Heart left ventricle (tissue), 16 donors: ENCODE measurements at places on chromosomes 16 and 17.

DNA sequence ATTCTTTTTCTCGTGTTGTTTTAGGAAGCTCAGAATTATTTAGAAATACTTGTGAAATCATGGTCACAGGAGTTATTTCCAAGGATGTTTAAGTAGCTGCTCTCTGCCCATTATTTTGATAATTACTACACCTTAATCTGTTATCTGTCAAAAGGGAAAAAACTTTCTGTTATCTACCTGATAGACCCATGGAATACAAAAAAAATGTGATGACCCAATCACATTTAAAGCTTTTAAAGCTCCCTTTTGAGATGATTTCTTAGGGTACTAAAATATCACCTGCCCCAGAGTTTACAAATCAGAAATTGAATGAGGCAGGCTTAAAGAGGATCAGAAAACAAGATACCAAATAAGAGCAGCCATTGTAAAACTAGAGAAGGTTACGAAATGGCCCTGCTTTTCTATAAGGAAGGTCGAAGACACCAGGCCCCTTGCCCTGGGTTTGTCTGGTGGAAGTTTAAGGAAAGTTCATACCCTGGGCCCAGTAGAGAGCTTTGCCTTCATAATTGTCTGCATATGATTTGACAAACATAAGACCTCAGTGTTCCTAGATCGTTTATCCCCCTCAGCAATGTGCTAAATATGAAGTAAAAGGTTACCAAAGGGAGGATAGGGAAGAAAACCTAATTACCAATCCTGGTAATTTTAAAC, 149.9 kb upstream of the TBX2 start:
- H3K4me3 ChIP-seq = no peak overlapping the region
- H3K4me1 ChIP-seq = no peaks in the 10 kb centered on the region
- peak overlapping the region; percentile 48 for H3K27ac ChIP-seq
- DNase-seq = no peak
- no peaks in the 10 kb centered on the region for H3K36me3 ChIP-seq
- no peaks in the 10 kb centered on the region for H3K27me3 ChIP-seq

- H3K27ac ChIP-seq = no peak overlapping the region
- H3K36me3 ChIP-seq = no peaks in the 10 kb centered on the region
These were observed 105.8 kb upstream of the GSE1 start for GRCh38 chr16:85507342-85507741.

DNA sequence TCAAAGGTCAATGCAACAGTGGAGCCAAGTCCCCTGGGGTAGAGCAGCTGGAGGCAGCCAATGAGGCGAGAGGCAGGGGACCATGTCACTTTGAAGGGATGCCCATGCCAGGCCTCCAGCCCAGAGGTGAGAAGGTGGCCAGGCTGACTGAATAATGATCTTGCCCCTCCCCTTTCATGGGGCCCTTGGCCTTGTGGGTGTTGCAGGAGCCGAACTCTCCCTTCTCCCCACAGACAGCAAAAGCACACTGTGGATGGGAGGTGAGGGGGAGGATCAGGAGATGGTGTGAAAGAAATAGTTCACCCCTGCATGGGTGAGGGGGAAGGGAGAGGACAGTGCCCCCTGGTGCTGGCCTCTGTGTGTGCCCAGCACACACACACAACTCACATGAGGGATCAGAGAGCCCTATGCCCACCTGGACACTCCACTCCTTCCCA, 15.8 kb upstream of the TBX21 start:
- peaks cover 36% of the 10 kb centered on the region for H3K27me3 ChIP-seq
- H3K4me1 ChIP-seq = peaks cover 5% of the 10 kb centered on the region
- H3K27ac ChIP-seq = no peak overlapping the region
- H3K36me3 ChIP-seq = no peaks in the 10 kb centered on the region

DNA sequence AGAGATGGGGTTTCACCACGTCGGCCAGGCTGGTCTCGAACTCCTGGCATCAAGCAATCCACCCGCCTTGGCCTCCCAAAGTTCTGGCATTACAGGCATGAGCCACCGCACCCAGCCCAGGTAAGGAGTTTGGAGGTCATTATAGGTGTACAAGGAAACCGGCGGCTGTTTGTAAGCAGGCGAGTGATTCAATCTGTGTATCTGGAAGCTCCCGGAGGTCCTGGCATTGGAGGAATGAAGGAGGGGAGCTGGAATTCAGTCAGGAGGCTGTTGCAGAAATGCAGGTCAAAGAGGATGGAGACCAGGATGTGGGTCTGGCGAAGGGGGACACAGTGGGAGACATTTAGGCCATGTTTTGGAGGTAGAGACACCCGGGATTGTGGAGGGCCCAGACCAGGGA, 18.8 kb downstream of the CDC42EP4 start:
- H3K4me3 ChIP-seq = no peak overlapping the region
- H3K36me3 ChIP-seq = no peaks in the 10 kb centered on the region
- H3K27me3 ChIP-seq = no peaks in the 10 kb centered on the region
- peak overlapping the region; percentile 92 for H3K27ac ChIP-seq

DNA sequence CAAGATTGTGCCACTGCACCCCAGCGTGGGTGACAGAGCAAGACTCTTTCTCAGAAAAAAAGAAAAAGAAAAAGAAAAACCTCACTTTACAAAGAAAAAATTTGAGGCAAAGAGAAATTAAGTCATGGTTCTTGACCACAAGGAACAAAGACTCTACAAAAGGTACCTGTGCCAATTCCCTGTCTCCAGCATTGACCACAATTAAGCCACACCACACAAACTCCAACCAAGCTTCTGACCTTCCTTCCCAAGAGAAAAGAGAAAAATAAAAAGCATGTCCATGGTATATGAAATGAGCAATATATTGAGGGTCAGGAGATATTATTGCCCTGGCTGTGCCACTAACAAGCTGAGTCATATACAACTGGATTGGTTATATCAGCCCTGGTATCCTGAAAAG, 146.3 kb upstream of the NOG start:
- H3K4me3 ChIP-seq = no peak overlapping the region
- H3K4me1 ChIP-seq = no peaks in the 10 kb centered on the region
- H3K27ac ChIP-seq = no peak overlapping the region
- H3K36me3 ChIP-seq = no peaks in the 10 kb centered on the region

- H3K36me3 ChIP-seq = no peaks in the 10 kb centered on the region
- H3K4me1 ChIP-seq = peaks cover 14% of the 10 kb centered on the region
- H3K27me3 ChIP-seq = no peaks in the 10 kb centered on the region
- H3K4me3 ChIP-seq = no peak overlapping the region
These were observed 23.6 kb downstream of the SEZ6 start for GRCh38 chr17:28982131-28982793.

GRCh38 chr17:80223142-80223815, 3.1 kb downstream of the SLC26A11 start:
- H3K4me3 ChIP-seq = no peak overlapping the region
- H3K4me1 ChIP-seq = peaks cover 16% of the 10 kb centered on the region
- no peak for DNase-seq
- H3K27me3 ChIP-seq = no peaks in the 10 kb centered on the region

GRCh38 chr16:11620243-11621003, 33.7 kb upstream of the LITAF start:
- H3K4me3 ChIP-seq = no peak overlapping the region
- no peak for DNase-seq
- H3K4me1 ChIP-seq = no peaks in the 10 kb centered on the region

- H3K36me3 ChIP-seq = no peaks in the 10 kb centered on the region
- H3K27me3 ChIP-seq = no peaks in the 10 kb centered on the region
- H3K4me1 ChIP-seq = no peaks in the 10 kb centered on the region
These were observed 62.5 kb downstream of the CA10 start for GRCh38 chr17:52096056-52096455.

GRCh38 chr16:67017810-67018488, 11.0 kb upstream of the CBFB start:
- peak; percentile 47 for DNase-seq
- peaks cover 20% of the 10 kb centered on the region for H3K4me1 ChIP-seq
- no peaks in the 10 kb centered on the region for H3K36me3 ChIP-seq
- no peak overlapping the region for H3K27ac ChIP-seq

- no peaks in the 10 kb centered on the region for H3K27me3 ChIP-seq
- H3K27ac ChIP-seq = no peak overlapping the region
- no peak for DNase-seq
These were observed 91.3 kb upstream of the NOG start for GRCh38 chr17:56502120-56502654.

DNA sequence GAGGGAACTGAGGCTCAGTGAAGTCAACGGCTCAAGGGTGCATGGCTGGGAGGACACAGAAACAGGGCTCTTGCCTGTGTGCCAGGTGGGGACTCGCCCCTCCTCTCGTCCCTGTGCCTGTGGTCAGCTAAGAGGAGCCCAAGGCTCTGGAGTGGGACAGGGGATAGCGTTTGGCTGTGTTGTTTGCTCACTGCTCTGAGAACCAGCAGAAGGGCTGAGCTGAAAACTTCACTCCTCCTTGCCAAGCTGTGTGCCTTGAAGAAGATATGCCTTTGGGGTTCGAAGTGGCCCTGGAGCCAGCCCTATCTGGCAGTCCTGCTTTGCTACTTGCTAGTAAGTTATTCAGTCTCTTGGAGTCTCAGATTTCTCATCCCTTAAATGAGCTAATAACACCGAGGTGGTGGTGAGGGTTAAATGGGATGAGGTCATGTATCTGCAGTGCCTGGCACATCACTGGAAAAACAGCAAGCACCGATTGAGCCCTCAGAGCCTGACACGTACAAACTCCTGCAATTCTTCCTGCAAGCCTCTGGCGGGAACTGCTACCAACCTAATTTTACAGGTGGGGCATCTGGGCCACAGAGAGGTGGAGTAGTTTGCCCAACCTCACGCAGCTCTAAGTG, 17.7 kb downstream of the FOXL1 start:
- H3K27ac ChIP-seq = no peak overlapping the region
- no peak overlapping the region for H3K4me3 ChIP-seq
- H3K4me1 ChIP-seq = no peaks in the 10 kb centered on the region
- peaks cover 17% of the 10 kb centered on the region for H3K27me3 ChIP-seq
- no peaks in the 10 kb centered on the region for H3K36me3 ChIP-seq

DNA sequence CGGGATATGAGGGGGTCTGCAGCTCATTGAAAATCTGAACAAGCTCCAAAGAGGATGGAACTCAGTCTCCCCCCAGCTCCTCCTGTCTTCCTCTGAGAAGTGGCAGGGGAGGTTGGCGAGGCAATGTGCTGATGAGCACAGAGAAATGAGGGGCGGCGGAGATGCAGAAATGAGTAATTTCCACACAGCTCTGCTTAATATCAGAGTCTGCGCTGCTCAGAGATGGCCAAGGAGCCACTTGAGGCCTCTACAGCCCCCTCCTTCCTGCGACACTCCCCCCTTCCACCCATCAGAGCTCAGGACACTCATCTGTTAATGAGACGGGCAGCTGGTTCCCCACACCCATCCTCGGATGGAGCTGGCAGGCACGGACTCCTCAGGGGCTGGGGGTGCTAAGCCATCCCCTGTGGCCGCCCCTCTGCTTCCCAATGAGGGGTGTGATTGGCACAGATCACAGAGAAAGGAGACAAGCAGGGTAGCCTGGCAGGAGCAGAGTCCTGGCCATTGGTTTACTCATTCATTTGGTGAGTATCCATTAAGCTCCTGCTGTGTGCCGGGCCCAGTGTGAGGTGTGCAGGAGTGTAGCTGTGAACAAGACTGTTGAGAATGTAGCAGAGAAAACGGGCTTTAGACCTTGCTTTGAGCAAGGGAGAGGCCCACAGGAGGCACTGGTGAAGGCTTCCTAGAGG, 12.7 kb upstream of the CRHR1 start:
- no peak overlapping the region for H3K27ac ChIP-seq
- no peaks in the 10 kb centered on the region for H3K36me3 ChIP-seq
- H3K4me1 ChIP-seq = no peaks in the 10 kb centered on the region
- H3K4me3 ChIP-seq = no peak overlapping the region
